NCI-H524 (cell line): ENCODE measurements at places on chromosomes 2 and 18.

DNA sequence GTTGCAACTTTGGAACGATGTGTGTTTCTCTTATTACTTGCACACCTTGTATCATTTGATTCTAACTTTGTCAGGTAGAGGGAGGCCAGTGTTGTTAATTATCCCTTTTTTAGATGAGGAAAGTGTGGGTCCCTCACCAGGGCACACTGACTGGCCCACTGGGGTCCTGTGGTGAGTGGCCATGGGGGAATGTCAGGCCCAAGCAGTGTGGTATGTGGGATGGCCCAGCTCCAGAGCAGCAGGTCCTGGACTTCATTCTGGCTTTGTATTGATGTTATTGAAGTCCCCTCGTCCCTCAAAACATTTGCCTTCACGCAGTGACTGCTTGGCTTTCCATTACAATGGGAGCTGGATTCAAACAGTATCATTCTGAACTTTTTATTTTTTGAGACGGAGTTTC lies 11.7 kb downstream of the NCK2 start:
- DNase-seq = no peak

GRCh38 chr18:35180455-35180854 lies 60.4 kb upstream of the ZNF397 start:
- no peak for DNase-seq

- DNase-seq = no peak
Measured at GRCh38 chr18:12234451-12235190, 19.5 kb upstream of the CIDEA start.

GRCh38 chr2:102387763-102388546 lies 32.4 kb downstream of the IL18R1 start:
- DNase-seq = no peak

DNA sequence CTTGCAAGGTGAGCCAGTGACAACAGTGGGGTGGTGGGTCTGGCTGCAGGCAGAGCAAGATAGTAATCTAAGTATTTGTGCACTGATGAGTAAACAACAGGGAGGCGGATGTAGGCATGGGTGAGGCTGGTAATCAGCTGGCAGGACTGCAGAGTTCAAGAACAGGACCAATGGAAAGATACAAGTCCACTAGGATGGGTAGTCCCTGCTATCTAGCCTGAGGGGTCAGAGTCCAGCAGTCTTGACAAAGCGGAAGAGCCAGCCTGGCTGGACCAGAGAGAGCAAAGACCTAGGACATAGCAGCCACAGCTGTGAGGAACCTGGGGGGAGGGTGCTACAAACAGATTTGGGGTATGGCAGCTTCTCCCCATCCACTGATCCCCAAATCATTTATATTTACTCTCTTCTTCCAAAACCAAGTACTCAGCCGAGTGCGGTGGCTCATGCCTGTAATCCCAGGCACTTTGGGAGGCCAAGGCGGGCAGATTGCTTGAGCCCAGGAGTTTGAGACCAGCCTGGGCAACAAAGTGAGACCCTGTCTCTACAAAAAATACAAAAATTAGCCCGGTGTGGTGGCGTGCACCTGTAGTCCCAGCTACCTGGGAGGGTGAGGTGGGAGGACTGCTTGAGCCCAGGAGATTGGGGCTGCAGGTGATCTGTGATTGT lies 25.9 kb downstream of the VIL1 start:
- no peak for DNase-seq

DNA sequence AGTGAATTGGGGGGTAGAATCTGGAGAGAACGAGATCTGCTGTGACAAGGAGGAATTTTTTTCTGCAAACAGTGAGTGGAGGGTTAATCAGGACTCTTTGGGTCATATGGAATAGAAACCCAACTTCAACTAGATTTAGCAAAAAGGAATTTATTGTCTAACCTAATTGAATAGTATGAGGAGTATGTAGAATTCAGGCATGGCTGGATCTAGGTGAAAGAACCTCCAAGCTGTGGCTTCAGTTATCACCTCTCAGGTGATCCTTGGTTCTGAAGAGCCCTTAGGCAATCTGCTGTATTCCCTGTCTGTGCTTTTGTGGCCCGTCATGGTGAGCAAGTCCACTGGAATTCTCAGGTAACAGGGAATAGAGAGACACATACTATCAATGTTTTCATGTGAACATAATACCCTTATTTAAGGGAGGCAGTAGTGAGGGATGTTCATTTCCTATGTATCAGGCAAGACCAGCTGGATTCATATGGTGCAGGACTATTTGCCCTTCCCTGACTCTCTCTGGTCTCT lies 164.7 kb downstream of the ALPK2 start:
- no peak for DNase-seq

GRCh38 chr2:21042958-21043743 lies 722 bp downstream of the APOB start:
- peak; percentile 56 for DNase-seq

DNA sequence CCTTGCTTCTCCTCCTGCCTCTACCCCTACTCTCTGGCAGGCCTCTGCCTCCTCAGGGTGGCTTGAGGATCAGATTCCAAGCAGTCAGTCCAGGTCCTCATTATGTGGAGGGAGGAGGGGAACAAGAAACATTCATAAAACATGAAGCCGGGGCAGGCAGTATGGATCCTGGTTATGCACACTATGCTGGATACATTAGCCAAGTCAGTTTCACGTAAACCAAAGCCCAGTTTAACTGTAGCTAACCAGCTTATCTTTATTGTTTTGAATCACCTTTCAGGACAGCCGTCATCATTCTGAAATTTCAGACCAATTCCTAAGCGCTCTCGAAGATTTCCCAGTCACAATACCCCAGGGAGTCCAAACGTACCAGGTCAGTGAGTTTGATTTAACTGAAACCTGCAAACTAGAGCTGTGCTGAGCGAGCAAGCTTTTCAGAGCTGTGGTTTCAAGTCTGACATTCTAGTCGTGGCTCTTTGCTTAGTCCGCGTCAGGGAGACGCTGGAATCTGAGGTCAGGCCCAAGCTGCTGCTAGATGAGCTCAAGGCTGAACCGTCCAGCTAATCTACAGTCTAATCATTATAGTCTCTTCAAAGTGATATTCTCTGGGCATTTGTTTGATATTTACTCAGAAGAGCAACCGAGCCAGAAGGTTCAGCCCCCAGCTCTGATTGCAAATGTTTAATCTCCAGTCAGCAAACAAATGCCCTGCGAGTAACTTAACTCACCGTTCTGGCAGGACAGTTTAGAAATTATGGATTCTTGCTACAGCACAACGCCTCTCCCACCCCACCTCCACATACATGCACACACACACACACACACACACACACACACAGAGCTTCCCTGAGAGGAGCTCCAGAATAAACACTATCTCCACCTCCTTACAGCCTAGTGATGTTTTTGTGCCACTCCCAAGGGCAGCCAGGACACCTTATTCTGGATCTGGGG lies 63.8 kb upstream of the BZW1 start:
- no peak for DNase-seq

GRCh38 chr2:223860809-223861738 lies 23.7 kb upstream of the AP1S3 start:
- DNase-seq = no peak

DNA sequence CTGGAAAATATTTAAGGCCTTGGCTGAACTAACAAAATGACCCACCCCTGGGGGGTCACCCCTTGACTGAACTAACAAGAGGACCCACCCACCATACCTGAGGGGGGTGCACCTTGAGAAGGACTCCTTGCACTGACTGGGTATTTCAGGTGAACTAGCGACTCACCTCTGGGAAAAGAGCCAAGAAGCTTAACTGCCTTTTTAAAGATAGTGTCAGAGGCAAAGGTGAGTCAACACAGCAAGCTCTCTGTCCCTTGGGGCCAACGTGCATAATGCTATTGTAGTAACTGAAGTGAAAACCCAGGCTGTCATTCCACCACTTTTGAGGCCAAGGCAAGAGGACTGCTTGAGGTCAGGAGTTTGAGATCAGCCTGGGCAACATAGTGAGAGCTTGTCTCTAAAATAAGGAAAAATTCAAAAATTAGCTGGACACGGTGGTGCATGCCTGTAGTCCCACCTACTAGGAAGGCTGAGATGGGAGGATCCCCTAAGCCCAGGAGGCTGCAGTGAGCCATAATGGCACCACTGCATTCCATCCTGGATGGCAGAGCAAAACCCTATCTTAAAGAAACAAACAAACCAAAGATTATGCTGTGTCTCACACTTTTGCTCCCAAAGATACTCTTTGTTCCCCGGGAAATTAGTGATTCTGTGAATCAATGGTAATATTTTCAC lies 36.4 kb upstream of the ZCCHC2 start:
- DNase-seq = no peak

- no peak for DNase-seq
Measured at GRCh38 chr2:227335713-227336112, 10.7 kb downstream of the MFF start.

- DNase-seq = no peak
Measured at GRCh38 chr2:170571612-170572011, 143.5 kb upstream of the SP5 start.

DNA sequence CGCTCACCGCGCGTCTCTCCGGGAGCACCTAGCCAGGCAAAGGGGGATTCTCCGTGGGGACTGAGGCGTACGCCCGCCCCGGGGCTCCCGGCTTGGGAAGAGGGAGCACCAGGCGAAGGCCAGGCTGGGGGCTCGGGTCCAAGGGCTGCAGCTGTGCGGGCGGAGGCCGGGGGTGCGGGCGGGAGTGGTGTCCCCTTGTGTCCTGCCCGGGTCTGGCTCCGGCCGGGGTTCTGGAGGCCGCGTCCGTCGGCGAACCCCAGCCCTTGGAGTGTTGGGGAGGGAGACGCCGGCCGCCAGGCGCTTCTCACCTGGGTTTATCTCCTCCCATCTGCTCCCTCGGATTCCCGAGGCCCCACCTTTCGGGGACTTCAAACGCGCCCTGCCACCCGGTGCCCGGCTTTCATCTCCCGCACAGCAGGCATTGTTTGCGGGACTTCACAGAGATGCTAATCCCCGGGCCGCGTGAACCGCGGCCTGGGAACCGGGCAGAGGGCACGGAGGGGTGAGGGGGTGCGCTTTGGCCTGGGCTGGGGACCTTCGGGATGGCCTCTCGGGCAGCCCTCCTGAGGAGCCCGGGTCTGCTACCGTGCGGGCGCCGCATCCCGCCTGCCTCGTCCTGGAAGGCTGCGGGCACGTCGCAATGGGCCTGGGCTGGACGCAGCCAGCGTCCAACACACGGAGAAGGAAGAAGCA lies 5.0 kb upstream of the GBX2 start:
- DNase-seq = no peak

GRCh38 chr2:122117371-122117770 lies 361.9 kb downstream of the TSN start:
- no peak for DNase-seq

DNA sequence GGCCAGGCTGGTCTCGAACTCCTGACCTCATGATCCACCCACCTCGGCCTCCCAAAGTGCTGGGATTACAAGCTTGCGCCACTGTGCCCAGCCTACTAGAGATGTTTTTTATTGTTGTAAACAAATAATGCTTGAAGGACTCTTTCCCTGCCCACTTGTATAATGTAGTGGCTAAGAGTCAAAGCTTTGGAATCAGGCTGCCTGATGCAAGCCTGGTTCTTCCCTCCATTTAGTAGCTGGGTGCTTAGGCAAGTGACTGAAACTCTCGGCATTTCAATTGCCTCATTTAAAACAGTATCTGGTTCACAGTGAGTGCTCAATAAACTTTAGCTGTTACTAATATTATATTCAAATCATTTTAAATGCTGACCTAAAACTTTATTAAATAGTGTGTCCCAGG lies 264.0 kb upstream of the FBXO11 start:
- no peak for DNase-seq

- DNase-seq = no peak
Measured at GRCh38 chr2:20327370-20327769, 23.3 kb downstream of the PUM2 start.
